Fibroblast of skin of abdomen (primary cell): ENCODE measurements at places on chromosomes 3 and 15.

DNA sequence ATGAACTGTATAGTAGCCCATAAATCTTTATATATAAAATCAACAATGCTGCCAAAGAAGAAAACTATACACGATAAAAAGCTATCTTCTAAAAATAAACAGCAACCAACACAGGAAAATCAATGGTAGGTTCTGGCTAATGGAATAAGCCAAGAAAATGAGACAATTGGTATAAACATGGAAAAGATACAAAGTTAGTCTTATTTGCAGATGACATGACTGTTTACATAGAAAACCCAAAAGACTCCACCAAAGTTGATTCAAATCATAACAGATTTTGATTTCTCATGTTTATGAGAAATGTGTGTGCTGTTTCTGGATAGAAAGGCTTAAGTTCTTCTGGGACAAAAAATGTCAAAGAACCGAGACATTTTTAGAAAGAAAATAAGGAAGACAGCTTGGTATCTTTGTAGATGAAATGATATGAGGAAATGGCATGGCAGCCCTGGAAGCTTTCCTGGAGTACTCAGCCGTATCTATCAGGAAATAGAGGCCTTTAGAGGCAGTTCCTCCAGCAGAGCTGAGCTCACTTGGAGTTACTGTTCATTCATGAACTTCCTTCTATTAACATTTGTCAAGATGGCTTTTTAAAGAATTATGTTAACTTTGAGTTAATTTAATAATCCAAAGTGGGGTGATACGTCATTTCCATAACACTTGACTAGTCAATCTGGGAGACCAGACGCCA lies 36.7 kb upstream of the VILL start:
- no peak for DNase-seq

DNA sequence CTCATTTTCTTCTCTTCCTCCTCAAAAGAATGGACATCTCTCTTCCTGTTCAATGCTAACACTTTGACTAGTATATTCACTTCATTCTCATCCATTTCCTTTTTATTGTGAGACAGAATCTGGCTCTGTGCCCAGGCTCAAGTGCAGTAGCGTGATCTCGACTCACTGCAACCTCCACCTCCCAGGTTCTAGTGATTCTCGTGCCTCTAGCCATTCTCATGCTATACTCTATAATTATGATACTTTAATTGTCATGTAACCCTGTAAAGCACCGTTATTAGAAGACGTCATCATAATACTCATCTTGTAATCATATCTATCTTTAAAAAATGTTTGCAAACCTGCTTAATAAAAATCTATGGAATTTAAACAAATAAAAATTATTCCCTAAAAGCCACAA lies 107.0 kb downstream of the SHOX2 start:
- DNase-seq: no peak

DNA sequence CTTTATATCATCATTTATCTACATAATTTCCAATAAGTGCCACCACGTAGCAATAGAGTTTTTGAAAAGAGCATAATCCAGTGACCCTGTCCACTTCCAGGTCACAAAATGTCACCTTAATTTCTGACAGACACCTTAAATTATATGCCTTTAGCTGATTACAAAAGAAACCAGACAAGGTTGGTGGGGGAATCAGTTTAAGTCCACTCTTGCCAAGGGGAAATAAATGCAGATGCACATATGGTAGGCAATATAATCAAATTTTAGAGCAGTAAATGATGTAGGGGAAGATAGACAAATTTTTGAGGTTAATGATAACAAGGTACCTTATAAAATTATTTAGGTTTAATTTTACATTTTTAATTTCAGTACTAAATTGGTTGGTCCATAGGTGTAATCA lies 253.5 kb downstream of the ZIC1 start:
- DNase-seq: no peak

GRCh38 chr15:50228866-50229265 lies 36.7 kb downstream of the HDC start:
- no peak for DNase-seq

DNA sequence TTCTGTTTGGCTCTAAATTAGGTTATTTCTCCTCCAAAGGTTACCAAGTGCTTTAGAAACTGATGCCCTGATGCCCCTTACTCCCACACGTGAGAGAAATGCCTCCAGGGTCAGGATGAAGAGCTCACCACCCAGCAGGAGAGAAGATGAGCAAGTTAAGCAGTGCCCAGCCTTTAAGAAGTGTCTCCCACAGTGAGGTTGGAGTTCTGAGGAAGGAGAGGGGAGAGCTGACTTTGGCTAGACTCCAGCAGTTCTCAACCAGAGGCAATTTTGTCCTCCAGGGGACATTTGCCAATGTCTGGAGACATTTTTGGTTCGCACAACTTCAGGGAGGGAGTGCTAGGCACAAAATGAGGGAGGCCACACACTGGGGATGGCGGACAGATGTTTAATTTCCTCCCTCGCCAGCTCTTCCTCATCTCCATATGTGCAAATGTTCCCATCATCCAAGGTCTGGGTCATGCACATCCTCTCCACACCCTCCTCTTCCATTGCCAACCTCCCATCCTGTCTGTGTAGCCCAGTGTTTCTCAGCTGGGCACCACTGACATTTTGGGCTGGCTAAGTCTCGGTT lies 50.6 kb upstream of the SLC7A14 start:
- DNase-seq: no peak

- DNase-seq: no peak
Observed at GRCh38 chr3:106172780-106173179, 304.0 kb upstream of the CBLB start.

DNA sequence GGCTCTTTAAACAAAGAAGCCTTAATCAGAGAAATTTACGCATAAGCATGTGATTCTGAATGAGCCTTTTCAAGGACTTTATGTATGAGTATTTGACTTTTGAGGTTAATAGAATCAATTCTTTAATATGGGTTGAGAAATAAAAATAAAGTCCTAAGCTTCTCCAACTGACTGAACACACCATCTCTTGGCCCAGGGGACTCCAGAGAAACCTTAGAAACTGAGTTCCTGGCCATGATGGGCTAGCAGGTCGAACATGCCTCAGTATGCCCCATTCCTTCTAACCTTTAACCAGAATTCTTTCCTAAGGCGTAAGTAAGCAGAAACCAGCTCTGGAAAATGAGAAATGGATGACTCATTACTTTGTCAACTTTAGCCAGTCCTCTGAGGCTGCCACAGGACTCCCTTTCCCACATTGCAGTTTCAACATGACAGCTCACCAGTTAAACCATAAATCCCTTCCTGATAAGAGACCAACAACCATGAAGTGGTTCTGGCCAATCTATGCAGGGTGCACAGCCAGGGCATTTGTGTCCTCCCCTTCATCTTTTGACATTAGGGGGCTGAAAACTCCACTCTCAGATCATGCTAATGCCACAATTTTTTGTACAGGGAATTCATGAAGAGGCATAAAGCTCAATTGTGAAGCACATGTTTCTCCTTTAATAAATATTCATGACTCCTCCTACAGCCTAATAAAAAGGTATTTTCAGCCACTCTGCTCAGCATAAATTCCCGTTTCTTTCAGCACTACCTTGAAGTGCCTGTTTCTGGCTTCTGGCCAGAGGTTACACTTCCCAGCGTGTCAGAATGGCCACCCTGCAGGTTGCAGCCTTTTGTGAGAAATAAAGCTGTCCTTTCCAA lies 33.3 kb downstream of the TM4SF18 start:
- DNase-seq: peak; percentile 88
